PC-9 (cell line): ENCODE measurements at places on chromosomes 7 and 10.
A peak's percentile ranks its signal among the peaks of the same experiment; 100 is the strongest.

DNA sequence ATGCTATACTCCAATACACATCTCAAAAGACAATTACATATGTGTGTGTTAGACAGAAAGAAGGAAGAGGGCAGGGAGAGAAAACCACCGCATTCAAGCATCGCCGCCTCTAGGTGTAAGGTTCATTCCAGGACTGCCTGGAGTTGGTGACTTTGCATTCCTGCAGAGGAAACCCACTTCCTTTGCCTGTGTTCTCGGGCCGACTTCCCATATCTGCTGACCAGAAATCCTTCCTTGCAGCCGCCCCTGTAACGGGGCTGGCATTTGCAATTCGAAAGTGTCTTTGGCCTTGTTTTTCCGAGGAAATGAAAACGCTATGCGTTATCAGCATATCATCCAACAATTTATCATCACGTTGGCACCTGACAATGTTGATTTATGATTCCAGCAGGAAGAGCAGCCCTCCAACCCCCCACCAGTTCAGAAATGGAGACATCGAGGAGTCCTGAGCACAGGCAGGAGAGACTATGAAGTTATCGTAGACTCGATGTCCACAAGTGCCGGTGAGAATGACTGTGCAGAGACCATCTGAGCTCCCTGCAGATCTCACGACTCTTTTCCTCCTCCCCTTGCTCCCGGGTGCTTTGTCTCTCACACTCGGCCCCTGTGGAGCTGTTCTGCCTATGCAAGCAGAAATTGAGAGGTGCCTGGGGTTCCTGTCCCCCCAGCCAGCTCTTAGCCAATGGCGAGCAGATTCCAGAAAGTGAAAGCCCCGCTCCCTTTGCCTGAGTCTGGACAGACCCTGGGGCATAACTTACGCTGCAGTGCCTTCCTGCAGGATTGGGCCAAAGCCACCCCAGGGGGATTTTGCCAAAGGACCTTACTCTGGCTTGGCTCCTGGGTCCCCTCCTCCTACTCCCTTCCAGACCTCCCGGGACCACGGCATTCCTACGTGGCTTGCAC, 68.9 kb upstream of the FOXK1 start:
- no peak for DNase-seq

DNA sequence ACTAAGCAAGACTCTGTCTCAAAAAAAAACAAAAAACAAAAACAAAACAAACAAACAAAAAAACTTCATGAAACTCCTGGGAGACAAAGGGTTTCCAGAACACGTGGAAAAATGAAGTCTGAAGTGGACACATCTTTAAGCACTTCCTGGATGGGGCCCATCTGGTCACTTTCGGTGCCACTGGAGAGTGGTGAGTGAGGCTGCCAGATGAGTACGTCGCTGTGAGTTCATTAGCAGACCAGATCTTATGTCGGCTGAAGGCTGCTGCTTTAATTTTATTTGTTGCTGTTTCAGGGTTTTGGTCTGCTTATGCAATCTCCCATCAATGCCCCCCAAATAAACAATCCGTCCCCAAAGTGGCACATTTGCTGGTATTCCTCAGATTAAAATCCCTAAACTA, 64.4 kb downstream of the NPTX2 start:
- DNase-seq, result no peak

DNA sequence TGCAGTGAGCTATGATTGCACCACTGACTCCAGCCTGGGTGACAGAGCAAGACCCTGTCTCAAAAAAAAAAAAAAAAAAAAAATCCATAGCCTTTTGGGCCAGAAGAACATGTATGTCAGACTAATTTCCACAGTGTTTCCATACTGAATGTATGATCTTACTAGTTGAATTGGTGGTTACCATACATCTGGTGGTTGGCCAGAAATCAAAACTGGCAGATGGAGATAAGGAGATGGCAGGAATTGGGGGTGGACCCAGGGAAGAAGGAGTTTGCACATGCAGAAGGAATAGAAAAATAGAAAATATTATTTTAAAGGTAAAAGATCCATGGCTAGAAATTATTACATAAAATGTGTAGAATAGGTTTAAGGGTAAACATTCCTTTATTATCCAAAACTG, 3.7 kb upstream of the ATOH7 start:
- DNase-seq, result no peak

DNA sequence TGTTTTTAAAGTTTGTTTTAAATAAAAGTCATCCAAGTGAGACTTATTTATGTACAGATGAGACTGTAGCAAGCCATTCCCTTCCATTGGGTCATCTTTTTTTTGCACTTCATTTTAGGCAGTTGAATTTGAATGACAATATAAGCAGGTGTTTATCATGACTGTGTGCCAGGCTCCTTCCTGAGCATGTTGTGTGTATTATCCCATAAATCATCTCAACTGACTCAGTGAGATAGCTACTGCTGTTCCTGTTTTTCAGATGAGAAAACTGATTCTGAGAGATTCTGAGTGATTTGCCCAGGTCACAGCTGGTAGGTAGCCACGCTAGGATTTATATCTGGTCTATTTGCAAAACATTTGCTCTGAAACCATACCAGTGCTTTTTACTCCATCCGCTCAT, 11.7 kb downstream of the TMEM254 start:
- DNase-seq, result no peak

DNA sequence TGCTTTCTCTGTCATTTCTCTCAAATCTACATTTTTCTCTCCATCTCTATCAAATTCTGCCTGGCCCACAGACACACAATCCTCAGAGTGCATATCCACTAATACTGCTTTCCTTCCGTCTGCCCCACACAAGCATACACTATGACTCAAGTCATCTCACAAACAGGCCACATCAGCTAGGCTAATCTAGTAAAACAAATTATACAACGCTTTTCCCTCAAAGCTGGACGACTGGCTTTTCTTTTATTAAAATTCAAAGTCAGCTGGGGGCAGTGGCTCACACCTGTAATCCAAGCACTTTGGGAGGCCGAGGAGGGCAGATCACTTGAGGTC, 161.1 kb downstream of the FAM107B start:
- no peak for DNase-seq

DNA sequence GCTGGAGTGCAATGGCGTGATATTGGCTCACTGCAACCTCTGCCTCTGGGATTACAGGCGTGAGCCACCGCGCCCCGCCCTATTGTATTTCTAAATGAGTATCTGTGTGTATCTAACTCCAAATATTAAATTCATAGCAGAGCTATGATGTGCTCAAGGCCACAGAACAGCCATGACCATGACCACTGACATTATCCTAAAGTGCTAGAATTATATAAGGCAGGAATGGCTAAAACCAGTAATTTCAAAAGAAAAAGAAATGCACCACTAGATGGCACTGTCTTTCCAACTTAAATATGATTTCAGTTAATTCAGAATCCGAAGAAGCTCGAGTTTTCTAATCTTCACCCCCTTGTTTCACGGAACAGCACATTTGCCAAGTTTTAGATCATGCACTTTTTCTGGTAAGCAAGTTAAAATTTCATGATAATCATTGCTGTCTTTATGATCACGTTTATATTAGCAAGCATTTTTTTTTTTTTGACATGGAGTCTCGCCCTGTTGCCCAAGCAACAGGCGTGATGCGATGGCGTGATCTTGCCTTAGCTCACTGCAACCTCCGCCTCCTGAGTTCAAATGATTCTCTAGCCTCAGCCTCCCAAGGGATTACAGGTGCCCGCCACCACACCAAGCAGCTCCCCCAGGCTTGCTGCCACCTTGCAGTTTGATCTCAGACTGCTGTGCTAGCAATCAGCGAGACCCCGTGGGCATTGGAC, 65.3 kb downstream of the OR13A1 start:
- DNase-seq, result peak; percentile 46

- no peak for DNase-seq
Observed at GRCh38 chr10:26914898-26915297, 54.1 kb upstream of the ABI1 start.

DNA sequence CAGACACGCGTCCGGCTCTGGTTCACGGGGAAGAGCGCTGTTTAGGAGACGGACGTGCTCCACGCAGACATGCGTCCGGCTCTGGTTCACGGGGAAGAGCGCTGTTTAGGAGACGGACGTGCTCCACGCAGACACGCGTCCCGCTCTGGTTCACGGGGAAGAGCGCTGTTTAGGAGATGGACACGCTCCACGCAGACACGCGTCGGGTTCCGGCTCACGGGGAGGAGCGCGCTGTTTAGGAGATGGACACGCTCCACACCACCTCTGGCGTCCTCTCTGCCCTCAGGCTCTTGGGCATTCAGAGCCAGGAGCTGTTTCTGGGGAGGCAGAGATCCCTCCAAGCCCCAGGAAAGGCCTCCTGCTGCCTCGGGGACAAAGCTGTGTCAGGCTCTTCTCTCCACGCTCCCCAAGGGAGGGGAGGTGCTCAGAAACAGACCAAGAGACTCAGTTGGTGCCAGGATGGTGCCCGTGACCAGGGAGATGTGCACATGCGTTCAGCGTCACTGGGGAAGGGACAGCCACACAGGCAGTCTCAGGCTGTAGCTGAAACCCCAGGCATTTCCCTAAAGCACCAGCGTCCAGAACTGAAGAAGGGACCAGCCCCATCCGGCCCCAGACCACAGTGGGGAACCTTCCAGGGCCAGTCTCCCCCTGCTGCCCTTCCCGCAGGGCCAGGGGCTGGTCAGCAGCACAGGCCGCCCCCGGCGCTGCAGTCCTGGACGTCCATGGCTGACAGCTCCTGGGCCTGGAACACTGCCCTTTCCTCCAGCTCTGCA, 175.6 kb downstream of the ELFN1 start:
- DNase-seq, result no peak

GRCh38 chr7:128906001-128906765, 4.3 kb downstream of the KCP start:
- no peak for DNase-seq

DNA sequence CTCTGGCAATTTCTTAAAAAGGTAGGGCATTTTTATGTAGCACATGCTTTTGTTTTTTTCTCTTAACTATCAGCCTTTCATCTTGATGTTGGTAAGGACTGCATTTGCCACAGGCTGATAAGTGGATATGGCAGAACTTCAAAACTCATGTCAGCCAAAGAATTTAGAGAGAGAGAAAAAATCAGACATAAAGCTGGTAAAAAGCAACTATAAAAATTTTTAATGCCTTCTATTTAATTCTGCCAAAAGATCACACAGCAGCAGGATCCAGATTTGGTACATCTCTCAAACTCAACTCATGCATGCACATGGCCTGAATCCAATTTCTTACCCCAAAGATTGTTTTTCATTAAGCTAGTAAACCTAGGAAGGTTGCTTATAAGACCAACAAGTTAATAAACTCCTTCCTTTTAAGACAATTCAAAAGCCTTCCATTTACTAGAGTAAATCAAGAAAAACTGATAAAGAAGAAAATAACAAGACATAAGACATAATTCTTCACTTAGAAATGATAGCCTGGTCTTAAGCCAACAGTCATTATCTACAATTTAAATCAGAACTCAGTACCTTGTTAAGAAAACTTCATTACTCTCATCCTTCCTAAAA, 69.3 kb downstream of the GLI3 start:
- no peak for DNase-seq

DNA sequence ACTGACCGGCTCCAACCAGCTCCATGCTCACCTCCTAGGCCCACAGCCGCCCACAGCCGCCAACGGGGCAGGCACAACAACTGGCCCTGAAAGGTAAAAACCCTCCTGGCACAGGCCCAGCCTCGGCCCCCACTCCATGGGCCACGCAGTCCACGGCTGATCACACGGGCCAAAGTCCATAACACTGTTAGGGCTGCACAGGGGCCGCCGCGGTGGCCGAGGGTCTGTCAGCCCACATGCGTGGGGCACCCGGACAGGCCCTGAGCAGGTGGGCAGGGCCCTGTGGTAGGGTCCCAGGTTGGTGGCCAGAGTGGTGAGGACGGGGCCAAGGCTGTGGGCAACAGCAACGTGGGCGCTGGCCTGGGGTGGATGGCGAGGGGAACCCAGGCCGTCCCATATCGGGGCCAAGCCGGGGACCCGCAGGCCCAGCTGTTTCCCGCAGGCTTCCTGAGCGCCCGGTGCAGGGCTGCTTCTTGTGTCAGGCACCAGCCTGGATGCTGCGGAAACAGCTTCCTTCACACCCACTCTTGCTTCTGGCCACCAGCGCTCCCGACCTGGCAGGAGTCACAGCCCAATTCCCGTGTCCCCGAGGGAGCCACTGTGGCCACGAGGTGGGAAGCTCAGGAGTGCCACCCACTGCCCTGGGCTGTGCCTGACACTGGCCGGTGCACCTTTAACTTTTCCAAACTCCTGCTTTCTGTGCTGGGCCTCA, 29.2 kb downstream of the CYP2W1 start:
- no peak for DNase-seq

GRCh38 chr7:1223196-1223981, 9.3 kb upstream of the UNCX start:
- peak; percentile 44 for DNase-seq

DNA sequence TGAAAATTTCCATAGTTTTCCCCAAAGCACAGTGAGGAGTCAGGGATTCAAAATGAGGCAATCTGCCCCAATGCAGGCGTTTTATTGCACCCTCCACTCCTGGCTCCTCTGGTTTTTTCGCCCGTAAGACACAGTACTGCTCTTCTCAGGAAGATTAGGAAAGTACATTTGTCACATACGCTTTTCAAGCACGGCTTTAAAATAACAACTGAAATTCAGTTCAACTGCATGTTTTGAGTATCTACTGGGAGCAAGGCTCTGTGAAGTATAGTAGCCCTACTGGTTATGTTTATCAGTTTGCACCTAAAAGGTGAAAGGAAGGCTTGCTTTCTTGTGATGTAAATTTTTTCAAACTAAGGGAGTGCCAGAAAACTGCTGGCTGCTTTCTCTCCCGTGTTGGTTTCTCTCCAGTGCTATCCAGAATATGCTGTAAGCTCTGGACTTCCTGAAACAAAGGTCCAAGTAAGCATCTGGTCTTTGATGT, 1.9 kb upstream of the SGMS1 start:
- no peak for DNase-seq

DNA sequence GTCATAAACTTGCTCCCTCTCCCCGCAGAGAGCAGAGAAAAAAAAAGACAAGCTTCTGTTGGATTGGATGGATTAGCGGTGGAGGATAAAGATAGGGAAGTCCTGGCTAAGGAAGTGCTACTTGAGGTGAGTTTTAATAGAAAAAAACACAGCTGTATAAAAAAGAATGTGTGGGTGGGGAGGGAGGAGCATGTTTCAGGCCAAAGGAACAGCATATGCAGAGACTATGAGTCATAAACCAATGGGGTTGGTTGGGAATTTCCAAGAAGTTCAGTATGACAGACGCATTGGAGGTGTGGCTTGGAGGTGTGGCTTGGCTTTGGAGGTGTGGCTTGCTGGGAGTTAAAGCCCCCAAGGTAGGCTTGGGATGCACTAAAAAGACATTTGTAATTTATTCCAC, 103.0 kb upstream of the LSM8 start:
- peak; percentile 34 for DNase-seq
